ENCODE measurements at places on chromosomes 11 and 22.

GRCh38 chr22:50270666-50271394, 650 bp upstream of the MAPK11 start:
- peak; percentile 72 for DNase-seq

DNA sequence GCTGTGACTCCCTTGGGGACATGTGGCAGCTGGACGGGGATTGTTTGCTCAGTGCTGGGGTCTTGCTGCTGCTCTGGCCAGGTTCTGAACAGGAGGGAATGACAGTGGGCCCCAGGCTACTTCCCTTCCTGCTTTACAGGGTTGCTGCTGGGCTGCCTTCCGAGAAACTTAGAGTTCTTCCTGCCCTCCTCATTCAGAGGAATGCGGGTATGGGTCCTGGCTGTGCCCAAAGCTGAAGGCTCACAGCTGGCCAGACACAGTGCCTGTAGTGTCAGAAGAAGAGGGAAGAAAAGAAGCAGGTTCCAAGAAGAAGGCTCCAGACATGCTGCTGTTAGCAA, 108.3 kb upstream of the PARVA start:
- no peak for DNase-seq

DNA sequence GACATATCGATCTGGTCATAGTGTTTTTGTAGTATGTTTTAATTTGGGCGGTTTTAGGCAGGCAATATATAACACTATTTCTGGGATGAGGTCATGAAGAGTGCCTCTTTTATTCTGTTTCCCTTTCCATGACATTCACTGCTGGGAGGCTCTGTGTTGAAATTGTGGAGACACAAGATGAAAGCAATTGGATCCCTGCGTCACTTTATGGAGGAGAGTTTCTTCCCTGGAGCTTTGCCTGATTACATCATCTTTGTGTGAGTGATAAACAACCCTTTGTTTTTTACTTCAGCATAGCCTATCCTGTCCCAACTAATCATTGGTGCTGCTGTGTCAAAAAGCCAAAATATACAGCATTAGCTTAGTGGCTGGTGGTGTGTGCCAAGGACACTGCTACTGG, 48.6 kb downstream of the PARVG start:
- DNase-seq: no peak

DNA sequence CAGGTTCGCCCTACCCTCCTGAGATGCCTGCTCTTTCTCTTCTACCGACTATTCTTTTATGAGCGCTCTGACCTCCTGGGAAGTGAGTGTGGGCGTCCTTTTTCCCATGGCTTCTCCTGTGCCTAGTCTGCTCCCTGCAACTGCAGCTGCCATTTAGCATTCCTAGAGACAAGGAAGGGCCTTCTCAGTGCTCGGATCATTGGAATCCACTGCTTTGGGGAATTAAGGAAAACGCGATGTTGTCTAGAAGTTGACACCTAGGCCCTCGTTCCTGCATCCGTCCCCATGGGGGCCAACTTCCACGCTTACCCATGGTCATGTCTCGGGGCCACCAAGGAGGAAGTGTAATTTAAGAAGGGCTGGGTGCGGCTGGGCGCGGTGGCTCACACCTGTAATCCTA, 95.4 kb downstream of the BCR start:
- DNase-seq: no peak

GRCh38 chr22:41596776-41597634, 7.4 kb upstream of the PMM1 start:
- peak; percentile 31 for DNase-seq

DNA sequence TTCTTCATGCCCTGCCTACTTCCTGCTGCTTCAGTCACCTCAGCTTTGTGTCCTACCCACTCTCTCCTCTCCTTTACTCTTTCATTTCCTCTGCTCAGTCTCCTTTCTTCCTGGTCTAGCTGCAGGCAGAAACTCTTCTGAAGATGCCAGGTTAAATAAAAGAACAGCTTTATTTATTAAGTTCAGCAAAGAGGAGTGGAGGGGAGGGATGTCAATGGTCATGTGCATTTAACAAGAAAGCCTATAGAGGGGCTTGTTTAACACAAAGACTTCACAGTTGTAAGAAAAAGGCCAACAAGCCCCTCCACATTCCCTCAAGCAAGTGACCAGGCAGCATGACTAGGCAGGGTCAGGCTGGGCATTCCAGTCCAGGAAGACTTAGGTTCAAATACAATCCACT, 609.2 kb downstream of the INSC start:
- no peak for DNase-seq

- no peak for DNase-seq
Observed at GRCh38 chr11:64230985-64231365, 627 bp downstream of the DNAJC4 start.

GRCh38 chr11:6988506-6988905, 31.6 kb downstream of the ZNF214 start:
- no peak for DNase-seq

- no peak for DNase-seq
Observed at GRCh38 chr11:64148917-64149617, 16.8 kb downstream of the MACROD1 start.

- no peak for DNase-seq
Observed at GRCh38 chr11:88594274-88594950, 256.9 kb upstream of the CTSC start.

- no peak for DNase-seq
Observed at GRCh38 chr11:38252620-38253019, 1654.6 kb upstream of the RAG2 start.

- DNase-seq: no peak
Observed at GRCh38 chr11:18379201-18379600, 15.2 kb upstream of the LDHA start.

DNA sequence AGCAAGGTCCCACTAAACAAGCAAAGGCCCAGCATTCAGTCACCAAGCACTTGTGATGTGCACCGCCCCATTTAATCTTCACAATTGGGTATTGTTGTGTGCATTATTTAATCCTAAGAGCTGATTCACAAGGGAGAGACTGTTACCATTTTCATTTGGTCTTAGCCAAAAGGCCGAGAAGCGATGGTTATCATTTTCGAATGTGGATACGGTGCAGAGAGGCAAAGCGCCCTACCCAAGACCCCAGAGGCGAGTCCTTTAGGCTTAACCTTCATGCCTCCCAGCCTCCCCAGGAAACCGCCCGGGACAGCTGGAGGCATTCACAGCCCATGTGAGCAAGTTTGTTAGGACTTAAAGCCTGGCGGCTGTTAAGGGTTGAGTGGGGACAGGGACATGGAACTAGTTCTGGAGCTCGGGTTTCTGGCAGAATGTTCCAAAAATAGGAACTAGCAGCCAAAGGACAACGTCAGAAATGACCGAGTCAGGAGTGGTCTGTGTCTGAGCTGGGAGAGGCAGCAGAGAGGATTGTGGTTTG, 13.0 kb upstream of the UPK3A start:
- no peak for DNase-seq

Measured in CD4-positive, alpha-beta memory T cell (primary cell).